GM12878 (cell line): ENCODE measurements at places on chromosomes 6 and 20. TPM values are rescaled to one million over a fixed set of nuclear protein-coding genes. Genes with fewer than 3 reads are reported as not detected.

- no peak overlapping the region for H3K27ac ChIP-seq
- no peaks in the 10 kb centered on the region for H3K36me3 ChIP-seq
- no peaks in the 10 kb centered on the region for H3K27me3 ChIP-seq
- no peaks in the 10 kb centered on the region for H3K4me1 ChIP-seq
- DNase-seq: no peak
Measured at GRCh38 chr6:12806796-12807195, 90.2 kb downstream of the PHACTR1 start.

DNA sequence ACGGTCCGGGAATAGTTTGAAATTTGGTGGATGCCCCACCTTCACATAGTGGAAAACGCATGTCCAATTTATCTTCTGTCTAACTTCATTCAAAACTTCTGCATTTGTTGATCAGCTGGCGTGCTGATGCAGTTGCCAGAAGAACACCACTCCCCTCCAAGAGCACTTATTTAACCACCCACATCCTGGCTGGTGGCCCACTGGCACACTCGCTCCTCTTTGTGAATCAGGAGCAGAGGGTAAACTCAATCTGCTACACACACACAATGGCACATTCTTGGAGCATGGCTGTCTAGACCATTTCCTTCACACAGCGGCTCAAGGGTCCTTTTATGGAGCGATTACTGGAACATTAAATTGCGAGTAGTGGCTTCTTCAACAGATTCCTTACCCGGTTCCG lies 55.1 kb upstream of the CEP162 start:
- no peak overlapping the region for H3K27ac ChIP-seq
- no peak overlapping the region for H3K4me3 ChIP-seq
- no peaks in the 10 kb centered on the region for H3K4me1 ChIP-seq

DNA sequence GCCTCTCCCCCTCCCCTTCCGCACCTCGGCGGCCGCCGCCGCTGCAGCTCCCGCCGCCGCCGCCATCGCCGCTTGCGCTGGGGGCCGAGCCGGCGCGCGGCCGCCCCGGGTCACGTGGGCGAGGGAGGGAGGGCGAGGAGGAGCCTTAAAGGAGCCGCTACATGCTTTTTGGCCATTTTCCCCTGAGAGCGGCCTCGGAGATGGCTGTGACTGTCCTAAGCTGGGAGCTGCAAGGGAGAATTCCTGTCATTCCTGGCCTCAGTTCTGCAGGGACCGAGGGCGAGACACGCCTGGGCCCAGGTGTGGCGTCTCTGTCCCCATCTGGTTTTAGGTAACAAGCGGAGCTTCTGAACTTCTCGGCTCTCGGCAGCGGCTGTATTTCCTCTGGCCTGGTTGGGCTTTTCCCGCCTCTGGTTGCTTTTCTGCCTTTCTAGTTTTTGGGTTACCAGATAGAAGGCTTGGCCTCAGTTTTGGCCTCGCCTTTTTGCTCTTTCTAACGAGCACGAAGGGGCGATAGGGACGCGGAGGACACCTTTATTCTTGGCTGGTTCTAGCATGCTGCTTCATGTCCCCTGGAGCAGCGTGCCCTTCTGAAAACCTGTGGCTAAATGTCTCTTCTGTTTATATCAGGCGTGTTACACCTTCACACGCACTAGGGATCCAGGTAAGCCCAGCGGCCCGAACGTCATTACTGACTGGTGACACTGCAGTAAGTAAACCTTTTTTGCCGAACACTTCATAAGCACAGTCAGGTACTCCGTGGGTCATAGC lies at the start of gene EHMT2:
TSS of gene EHMT2 (minus strand) at position 87 of the 771 bp plus-strand sequence. CDS start at position 66, 21 bp downstream.
- H3K4me3 ChIP-seq: peak within 1 kb of the TSS; percentile 91
- no peak for DNase-seq
- peaks cover 18% of the 10 kb centered on the region for H3K4me1 ChIP-seq
- H3K27ac ChIP-seq: peak within 1 kb of the TSS; percentile 70
- peaks cover 7% of the 10 kb centered on the region for H3K36me3 ChIP-seq

DNA sequence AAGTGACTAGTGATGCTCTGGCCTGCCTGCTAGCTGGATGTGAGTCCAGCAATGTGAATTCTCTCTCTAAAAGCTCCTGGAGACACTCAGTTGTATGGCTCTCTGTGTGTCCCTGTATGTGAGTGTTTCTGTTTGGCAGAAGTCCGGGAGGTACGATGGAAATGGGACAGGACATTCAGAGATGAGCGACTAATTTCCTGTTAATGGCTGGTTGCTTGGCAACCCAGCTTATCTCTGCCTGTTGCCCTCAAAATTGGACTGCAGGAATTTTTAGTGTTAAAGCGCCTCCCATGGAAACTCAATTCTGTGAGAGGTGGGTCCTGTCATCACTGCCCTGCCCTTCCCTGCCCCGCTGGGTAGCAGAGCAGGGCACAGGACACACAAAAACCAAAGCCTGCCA lies 136.8 kb upstream of the LRFN2 start:
- no peaks in the 10 kb centered on the region for H3K36me3 ChIP-seq
- H3K4me1 ChIP-seq: peaks cover 18% of the 10 kb centered on the region
- no peak overlapping the region for H3K4me3 ChIP-seq
- H3K27me3 ChIP-seq: no peaks in the 10 kb centered on the region

- H3K4me1 ChIP-seq: peaks cover 8% of the 10 kb centered on the region
- H3K27ac ChIP-seq: no peak overlapping the region
- H3K36me3 ChIP-seq: no peaks in the 10 kb centered on the region; the same call in none of the 2 replicates
- no peak overlapping the region for H3K4me3 ChIP-seq
Measured at GRCh38 chr6:157063176-157063905, 260.0 kb downstream of the TMEM242 start.

DNA sequence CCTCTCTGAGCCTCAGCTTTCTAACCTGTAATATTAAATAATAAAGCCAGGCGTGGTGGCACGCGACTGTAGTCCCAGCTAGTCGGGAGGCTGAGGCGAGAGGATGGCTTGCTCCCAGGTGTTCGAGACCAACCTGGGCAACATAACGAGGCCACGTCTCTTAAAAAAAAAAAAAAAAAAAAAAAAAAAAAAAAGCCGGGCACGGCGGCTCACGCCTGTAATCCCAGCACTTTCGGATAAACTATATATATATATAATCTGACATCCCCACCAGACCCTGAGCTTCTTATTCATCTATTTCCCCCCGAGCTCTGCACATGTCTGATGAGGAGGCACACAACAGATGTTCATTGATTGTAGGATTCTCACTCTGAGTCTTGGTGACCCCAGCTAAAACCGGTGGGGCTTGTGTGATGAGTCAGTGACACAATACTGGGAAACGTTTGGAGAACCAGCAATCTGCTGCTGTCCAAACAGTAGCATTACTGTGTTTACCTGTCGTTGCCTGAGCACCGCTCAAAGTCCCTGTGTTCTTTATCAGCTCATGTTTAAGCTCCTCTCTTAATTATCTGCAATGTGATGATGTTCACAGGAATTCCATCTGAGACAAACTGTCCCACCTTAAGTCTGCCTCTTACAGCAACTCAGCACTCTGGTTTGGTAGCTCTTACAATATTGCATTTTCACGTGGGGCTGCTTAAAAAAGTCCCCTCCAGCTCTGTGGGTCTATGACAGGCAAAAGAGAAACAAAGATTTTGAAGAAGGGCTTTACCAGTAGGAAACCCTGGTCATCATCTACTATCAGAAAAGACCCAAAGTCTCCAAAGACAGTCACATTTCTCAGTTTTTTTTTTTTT lies 1.0 kb upstream of the SPATA2 start:
- H3K27me3 ChIP-seq: no peaks in the 10 kb centered on the region
- H3K27ac ChIP-seq: peak overlapping the region; percentile 100
- H3K4me1 ChIP-seq: peaks cover 8% of the 10 kb centered on the region
- DNase-seq: no peak
- H3K4me3 ChIP-seq: peak overlapping the region; percentile 94
- peaks cover 4% of the 10 kb centered on the region; the same call in 1 of the 2 replicates for H3K36me3 ChIP-seq

- no peak for DNase-seq
- H3K27me3 ChIP-seq: no peaks in the 10 kb centered on the region; the same call in 1 of the 2 replicates
- H3K4me1 ChIP-seq: no peaks in the 10 kb centered on the region
- H3K4me3 ChIP-seq: no peak overlapping the region
Measured at GRCh38 chr6:13113981-13114593, 214.2 kb downstream of the TBC1D7 start.

DNA sequence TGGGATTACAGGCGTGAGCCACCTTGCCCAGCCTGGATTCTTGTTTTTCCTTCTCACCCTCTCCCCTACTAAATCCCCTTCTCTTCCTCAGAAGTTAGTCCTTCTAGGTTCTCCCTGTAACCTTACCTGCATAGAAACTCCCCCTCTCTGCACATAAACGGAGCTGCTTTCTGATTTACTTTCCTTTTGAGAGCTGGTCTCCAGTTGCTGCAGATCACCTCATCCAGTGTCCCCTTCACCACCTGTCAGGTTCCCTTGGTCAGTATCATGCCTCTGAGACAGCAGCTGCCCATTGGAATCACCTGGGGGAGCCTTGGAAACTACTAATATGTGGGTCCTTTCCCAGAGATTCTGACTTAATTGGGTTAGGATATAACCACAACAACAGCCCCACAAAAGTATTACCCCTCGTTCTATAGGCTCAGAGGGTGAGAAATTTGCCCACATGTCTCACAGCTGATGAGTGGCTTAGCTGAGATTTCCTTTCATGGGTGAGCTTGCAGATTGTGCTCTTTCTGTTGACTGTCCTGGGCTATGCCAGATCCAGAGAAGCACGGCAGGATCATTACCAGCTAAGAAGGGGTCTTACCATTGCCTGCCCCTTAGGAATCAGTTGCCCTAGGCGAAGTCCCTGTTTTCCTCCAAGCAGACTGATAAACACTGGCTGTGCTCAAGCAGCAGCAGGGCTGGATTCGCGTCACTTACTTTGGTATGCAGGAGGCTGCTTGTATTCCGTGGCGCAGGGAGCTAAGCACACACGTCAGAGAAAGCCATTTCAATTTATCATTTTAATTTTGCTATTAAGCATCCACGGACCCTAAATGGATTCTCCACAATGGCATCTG lies 51.3 kb downstream of the AKAP12 start:
- H3K36me3 ChIP-seq: no peaks in the 10 kb centered on the region
- no peak overlapping the region for H3K4me3 ChIP-seq
- H3K4me1 ChIP-seq: no peaks in the 10 kb centered on the region

DNA sequence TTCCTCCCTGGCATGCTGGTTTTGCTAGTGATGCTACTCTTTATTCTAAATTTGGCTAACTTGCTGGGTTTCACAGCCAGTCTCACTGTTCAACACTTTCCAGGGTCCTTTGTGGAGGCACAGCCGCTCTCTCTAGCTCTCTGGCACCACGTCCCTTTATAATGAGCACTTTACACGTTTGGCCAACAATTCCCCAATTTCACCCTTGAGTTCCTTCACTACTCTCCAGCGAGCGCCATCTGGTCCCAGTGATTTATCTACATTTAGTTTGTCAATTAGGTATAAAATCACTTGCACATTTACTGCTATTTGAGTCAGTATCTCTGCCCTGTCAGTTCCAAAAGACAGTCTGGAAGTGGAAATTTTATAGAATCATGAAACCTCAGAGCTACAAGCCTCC lies 241.9 kb upstream of the MOCS1 start:
- no peaks in the 10 kb centered on the region for H3K36me3 ChIP-seq
- no peak overlapping the region for H3K4me3 ChIP-seq
- H3K27ac ChIP-seq: no peak overlapping the region
- no peak for DNase-seq

DNA sequence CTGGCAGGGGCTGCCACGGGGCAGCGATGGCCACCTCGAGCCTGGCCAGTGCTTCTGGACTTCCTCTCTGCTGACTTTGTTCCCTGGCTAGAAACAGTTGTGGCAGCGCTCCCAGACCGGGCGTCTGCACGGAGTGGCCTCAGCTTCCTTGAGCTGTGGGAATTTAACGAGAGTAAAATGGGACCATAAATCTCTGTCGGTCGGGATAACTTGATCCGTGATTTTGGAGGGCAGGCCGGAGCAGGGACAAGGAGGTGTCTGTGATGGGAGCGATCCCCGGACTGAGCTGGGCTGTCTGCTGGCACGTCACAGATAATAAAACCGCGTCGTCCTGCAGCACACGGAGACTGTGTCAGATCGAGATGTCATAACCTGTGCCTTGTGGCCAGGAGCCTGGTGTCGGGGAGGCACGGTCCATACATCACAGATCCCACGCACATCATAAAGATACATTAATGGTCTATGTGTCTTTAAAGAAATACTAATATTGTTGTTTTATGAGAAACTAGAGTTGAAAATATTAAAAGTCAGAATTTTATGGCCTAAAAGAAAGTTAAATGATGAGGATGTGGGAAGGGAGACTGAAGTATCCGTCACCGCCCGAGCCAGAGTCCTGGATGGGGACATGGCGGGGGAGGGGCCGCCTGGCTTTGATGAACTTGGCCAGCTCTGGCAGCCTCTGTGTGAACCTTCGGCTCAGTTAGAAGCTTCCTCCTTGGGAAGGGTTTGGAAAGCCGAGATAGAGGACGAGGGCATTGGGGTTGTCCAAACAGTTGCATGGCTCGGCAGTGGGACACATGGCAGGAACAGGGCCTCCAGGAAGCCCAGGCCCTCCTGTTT lies 6.5 kb upstream of the RBBP8NL start:
- no peaks in the 10 kb centered on the region; the same call in 1 of the 2 replicates for H3K27me3 ChIP-seq
- H3K4me3 ChIP-seq: no peak overlapping the region
- H3K4me1 ChIP-seq: no peaks in the 10 kb centered on the region
- no peak overlapping the region for H3K27ac ChIP-seq
- no peak for DNase-seq

GRCh38 chr6:53679446-53679933 lies 13.9 kb upstream of the KLHL31 start:
- no peaks in the 10 kb centered on the region for H3K4me1 ChIP-seq
- no peaks in the 10 kb centered on the region for H3K36me3 ChIP-seq
- no peak overlapping the region for H3K27ac ChIP-seq
- no peaks in the 10 kb centered on the region; the same call in 1 of the 2 replicates for H3K27me3 ChIP-seq
- no peak for DNase-seq

GPR6 gene
- not detected in 2 replicates for total RNA-seq

TGM3 gene
- total RNA-seq: not detected in 2 replicates

SIRPA gene
- 13.1 and 13.3 TPM in 2 replicates for total RNA-seq

HDGFL1 gene
- 0.69 and 1.1 TPM in 2 replicates for total RNA-seq

ZBP1 gene
- 4.8 and 6.3 TPM in 2 replicates for total RNA-seq
